ENCODE measurements at places on chromosomes 7 and 10. TPM values are rescaled to one million over a fixed set of nuclear protein-coding genes. Genes with fewer than 3 reads are reported as not detected.

Gene OR2A42
- 0.30 TPM for total RNA-seq

Gene CFAP58
- not detected for total RNA-seq

Gene CUL1
- total RNA-seq: 41.4 TPM

Gene DKK1
- not detected for total RNA-seq

Gene IL6
- not detected for total RNA-seq

Gene HOXA3
- total RNA-seq: not detected

Gene NEUROD6
- not detected for total RNA-seq

Gene CYP3A7
- total RNA-seq: not detected

Gene PALD1
- total RNA-seq: not detected

Gene MRLN
- not detected for total RNA-seq

Measured in CD4-positive, CD25-positive, alpha-beta regulatory T cell (primary cell).